ENCODE measurements at places on chromosomes 2 and 18. TPM values are rescaled to one million over a fixed set of nuclear protein-coding genes. Genes with fewer than 3 reads are reported as not detected.

ETAA1 gene
- total RNA-seq = 10.4 TPM

M1AP gene
- total RNA-seq = not detected

CENPO gene
- total RNA-seq = 48.4 TPM

CLEC4F gene
- not detected for total RNA-seq

KANSL1L gene
- 0.67 TPM for total RNA-seq

MYO7B gene
- total RNA-seq = 0.13 TPM

DTNA gene
- total RNA-seq = 0.14 TPM

TMEM247 gene
- not detected for total RNA-seq

TMEM17 gene
- 4.8 TPM for total RNA-seq

ATIC gene
- 237 TPM for total RNA-seq

FEV gene
- total RNA-seq = not detected

HYCC2 gene
- total RNA-seq = 3.0 TPM

SERPINB13 gene
- total RNA-seq = not detected

CENPA gene
- total RNA-seq = 38.8 TPM

WDR35 gene
- total RNA-seq = 15.0 TPM

ICOS gene
- total RNA-seq = not detected

Measured in A549 treated with dexamethasone at 1 μM for 4 hours (cell line).